Karpas-422 (cell line): ENCODE measurements at places on chromosomes 5 and 9.

- H3K4me3 ChIP-seq: no peak overlapping the region
- no peak overlapping the region for H3K27ac ChIP-seq
- no peaks in the 10 kb centered on the region for H3K27me3 ChIP-seq
- no peaks in the 10 kb centered on the region for H3K36me3 ChIP-seq
- DNase-seq: no peak
These were observed 115.2 kb downstream of the TRIM36 start for GRCh38 chr5:115054387-115054951.

- H3K27me3 ChIP-seq: no peaks in the 10 kb centered on the region
- peaks cover 76% of the 10 kb centered on the region for H3K36me3 ChIP-seq
- DNase-seq: no peak
- H3K27ac ChIP-seq: no peak overlapping the region
- H3K4me3 ChIP-seq: no peak overlapping the region
- no peaks in the 10 kb centered on the region for H3K4me1 ChIP-seq
These were observed 12.4 kb upstream of the MAML1 start for GRCh38 chr5:179720222-179720621.

- H3K27me3 ChIP-seq: no peaks in the 10 kb centered on the region
- H3K4me1 ChIP-seq: no peaks in the 10 kb centered on the region
- peaks cover 6% of the 10 kb centered on the region; the same call in 1 of the 2 replicates for H3K36me3 ChIP-seq
These were observed 36.3 kb downstream of the VCP start for GRCh38 chr9:35035851-35036701.

DNA sequence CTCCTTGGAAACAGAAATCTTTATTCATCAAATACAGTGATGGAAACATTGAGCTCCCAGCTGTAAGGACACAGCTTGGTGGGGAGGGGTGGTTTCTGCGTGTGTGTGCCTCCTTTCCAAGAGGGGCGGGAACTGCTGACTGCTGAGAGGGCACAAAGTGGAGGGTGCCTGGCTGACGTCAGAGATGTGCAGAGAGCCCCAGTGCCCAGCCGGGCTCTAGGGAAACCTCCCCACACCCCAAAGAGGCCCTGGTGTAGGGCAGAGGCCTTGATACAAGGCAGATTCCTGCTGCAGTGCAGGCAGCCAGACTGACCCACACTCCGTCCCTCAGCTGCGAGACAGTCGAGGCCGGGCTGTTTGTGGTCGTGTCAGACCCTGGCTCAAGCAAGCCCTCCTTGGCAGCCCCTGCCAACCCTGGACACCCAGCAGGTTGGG, 191.0 kb downstream of the CACNA1B start:
- DNase-seq: no peak
- no peaks in the 10 kb centered on the region for H3K4me1 ChIP-seq
- H3K27ac ChIP-seq: no peak overlapping the region
- H3K36me3 ChIP-seq: no peaks in the 10 kb centered on the region
- no peak overlapping the region for H3K4me3 ChIP-seq
- H3K27me3 ChIP-seq: no peaks in the 10 kb centered on the region

DNA sequence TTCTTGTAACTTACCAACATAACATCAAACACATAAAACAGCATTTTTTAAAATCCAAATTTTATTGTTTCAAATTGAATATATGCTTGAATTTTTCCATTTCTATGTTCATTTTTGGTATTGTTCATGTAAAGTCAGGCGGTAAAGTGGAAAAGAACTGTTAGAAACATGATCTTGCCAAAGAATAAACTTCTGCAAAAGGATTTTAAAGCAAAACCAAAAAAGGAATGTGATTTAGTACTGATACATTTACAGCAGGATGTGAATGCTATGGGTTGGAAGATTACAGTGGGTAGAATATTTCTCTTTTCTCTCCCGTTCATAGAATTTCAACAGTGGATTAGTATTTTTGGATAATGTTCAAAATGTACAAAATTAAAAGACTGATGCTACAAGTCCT, 277.2 kb upstream of the MPDZ start:
- peaks cover 8% of the 10 kb centered on the region for H3K4me1 ChIP-seq
- H3K27me3 ChIP-seq: no peaks in the 10 kb centered on the region
- no peak overlapping the region for H3K27ac ChIP-seq
- H3K4me3 ChIP-seq: no peak overlapping the region
- DNase-seq: no peak
